AG04450 (cell line): ENCODE measurements at places on chromosomes 11 and 22. TPM values are rescaled to one million over a fixed set of nuclear protein-coding genes. Genes with fewer than 3 reads are reported as not detected.

The LMNTD2 gene
- 0.32 and 0.67 TPM in 2 replicates for polyA plus RNA-seq

The ABTB2 gene
- polyA plus RNA-seq = 0.43 and 0.58 TPM in 2 replicates

The OR6T1 gene
- polyA plus RNA-seq = not detected in 2 replicates

The SMCO4 gene
- 8.6 and 9.4 TPM in 2 replicates for polyA plus RNA-seq

The CELSR1 gene
- polyA plus RNA-seq = 0.14 and 0.19 TPM in 2 replicates

DNA sequence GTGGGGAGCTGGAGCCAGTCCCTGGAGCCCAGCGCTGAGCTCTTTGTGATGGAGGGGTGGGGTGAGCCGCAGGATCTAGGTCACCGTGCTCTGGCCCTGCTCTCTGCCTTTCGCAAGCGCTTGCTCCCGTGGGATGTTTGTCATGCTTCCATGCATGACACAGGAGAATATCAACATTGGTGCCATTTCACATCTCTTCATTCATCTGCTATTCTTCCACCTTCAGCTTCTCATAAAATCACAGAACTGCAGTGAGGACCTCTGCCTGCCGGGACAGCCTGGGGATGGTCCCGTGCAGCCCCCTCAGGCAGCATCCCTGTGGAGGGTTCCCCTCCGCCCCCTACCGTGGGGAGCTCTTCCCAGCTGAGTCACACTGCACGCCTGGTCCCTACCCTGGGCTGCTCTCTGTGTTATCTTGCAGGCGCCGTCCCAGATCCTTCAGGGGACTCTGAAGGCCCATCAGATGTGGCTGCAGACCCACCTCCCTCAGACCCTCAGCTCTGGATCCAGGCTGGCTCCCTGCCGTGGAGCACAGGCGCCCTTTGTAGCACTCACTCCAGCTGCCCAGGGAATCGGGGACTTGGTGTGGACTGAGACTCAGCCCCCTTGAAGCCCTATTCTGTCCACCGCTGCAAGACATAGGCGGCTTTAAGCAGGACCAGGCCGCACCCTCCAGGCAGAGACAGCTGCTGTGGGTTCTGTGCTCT lies 5.1 kb upstream of the SEPTIN5 start:
- DNase-seq = no peak

DNA sequence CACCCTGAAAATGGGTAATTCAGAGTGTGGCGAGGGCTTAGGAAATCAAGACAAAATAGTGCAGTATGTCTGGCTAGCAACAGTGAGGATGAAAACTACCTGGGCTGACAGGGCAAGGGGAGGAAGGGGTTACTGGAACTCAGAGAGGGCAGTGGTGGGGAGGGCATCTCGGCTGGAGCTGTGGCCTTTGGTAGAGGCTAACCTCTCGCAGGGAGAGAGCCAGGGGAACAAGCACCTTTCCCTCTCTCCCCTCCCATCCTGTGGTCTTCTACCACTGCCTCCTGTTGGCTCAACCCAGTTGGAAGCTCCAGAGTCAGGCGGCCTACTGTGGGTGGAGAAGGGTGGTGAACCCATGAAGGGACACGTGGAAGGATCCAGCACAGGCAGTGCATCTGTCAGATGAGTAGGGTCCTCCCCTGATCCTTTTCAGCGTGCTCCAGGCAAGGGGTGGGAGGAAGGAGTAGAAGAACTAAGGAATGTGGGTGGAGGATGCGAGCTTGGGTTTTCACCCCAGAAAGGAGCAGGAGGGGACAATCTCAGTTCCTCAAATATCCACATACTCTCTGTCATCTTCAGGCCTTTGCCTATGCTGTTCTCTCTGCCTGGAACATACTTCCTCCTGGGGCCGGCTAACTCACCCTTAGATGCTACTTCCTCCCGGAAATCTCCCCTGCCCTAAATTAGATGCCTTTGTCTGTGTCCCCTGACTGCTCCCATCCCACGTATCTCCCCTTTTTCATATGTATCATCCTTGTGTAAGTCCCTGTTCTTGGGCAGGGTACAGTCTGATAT lies 6.2 kb upstream of the KCNE3 start:
- DNase-seq = no peak

DNA sequence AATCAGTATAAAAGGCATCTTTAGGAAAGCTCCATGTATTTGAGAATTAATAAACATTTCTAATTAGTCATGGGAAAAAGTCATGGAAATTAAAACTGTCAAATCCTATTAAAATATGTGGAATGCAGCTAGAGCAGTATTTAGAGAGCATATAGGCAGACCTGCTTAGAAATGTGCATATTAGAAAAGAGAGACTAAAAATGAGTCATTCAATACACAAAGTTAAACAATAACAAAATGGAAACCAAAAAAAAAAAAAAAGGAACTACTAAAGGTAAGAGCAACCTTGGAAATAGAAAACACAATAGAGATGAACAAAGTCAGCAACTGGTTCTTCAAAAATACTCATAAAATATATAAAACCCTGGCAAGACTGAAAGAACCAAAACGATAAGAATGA lies 59.7 kb upstream of the RASSF10 start:
- no peak for DNase-seq

DNA sequence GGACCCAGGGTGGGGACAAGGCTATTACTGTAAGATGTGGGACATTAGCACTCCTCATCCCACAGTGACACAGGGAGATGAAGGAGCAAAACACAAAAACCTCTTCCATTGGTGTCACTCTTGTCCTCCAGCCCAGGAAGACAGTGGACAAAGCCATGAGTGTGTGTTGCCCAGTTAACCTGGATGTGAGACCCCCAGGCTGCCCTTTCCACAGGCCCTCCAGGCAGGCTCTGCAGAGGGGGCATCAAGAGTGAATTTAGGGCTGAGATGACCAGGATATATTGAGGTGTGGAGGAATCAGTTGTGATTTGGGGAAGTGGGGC lies 111.3 kb downstream of the GGTLC2 start:
- DNase-seq = no peak

DNA sequence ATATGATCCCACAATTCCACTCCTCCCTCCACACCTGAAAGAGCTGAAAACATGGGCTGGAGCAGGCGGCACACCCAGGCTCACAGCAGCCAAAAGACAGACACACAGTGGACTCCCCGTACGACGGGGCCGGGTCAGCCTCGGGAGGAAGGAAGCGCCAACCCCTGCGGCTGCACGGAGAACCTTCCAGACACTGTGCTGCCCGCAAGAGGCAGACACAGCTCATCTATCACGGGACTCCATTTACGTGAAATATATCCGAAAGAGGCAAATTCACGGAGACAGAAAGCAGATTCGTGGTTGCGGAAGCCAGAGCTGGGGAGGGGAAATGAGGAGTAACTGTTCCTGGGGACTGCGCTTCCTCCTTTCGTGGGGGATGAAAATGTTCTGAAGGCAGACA lies 165.0 kb downstream of the BRD1 start:
- no peak for DNase-seq

DNA sequence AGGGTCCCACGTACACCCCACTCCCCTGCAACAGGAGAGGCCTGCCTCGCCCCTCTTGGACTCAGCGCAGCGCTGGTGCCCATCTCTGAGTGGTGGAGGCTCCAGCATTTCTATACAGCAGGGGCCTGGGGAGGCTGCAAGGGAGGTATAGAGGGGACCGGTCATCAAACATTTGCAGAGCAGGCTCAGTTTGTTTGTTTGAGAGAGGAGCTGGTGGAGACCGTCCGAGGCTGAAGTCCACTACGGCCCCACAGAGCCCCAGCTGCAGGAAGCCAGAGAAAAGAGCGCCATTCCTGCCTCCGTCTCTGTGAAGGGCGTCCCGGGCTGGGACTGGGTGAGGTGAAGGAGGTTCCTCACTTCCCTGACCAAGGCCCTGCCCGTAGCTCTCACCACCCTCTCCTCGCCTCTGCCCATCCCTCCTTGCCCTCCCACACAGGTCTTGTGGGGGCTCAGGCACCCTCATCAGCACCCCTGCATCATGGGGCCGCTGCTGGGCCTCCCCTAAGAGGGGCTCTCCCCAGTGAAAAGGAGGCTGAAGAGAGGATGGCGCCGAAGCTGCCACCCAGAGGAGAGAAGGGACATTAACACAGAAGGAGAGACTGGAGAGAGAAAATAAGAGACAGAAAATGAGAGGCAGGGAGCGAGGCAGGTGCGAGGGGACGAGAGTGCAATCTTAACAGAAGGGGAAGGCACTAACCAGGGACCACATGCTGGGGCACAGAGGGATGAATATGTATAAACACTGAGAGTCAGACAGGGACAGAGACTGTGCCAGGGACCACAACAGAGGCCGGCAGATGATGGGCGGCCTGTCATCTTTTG lies 24.5 kb downstream of the RPUSD4 start:
- DNase-seq = no peak

GRCh38 chr11:61972672-61973475 lies 5.4 kb upstream of the FTH1 start:
- no peak for DNase-seq

DNA sequence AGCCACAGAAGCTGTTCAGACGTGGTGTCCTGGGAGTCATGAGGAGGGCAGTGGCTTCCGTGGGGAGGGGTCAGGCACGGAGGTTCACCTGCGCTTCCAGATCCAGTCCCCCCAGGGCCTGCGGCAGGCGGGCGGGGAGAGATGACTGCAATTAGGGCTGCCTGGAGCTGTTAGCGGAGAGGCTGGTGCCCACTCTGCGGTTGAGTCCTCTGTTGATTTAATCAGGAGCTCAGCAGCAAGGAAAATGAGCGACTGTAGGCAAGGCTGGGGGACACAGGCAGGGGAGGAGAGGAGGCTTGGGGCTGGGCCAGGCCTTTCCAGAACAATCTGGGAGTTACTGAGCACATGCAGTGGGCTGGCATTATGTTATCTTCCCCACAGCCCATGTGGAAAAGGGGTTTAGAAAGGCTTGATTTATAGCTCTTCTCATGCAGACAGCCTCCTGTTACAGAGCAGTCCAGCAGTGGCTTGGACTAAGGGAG lies 13.1 kb downstream of the PLCB3 start:
- no peak for DNase-seq
